ENCODE measurements at places on chromosomes 6 and 20.

GRCh38 chr6:95790787-95791186 lies 213.5 kb downstream of the MANEA start:
- DNase-seq, result no peak

DNA sequence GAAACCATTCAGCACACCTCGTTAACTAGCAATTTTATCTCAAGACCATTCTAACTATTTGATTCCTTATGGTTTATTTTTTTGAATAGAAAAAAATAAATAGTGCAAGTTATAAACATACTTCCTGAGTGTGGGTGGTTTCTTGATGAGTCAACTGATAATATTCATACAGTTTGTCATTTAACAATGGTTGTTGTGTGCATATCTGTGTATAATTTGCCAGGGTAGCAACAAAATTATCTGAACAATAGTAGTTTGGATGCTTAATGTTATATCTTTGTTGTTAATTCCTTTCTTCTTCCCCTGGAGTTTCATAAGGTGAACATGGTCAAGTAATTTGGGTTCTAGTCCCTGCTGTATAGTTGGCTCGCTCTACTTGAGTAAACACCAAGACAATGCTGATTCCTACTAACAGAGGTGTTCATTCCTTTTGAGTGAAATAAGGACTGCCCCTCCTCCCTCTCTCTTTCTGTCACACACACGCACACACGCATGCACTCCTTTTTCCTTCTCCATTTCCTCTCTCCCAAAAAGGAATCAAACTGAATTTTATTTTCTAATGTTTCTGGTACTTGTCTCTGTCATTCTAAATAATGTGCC lies 938.1 kb upstream of the EPHA7 start:
- DNase-seq, result no peak

GRCh38 chr20:17878069-17878911 lies 90.3 kb downstream of the SNX5 start:
- DNase-seq, result no peak

DNA sequence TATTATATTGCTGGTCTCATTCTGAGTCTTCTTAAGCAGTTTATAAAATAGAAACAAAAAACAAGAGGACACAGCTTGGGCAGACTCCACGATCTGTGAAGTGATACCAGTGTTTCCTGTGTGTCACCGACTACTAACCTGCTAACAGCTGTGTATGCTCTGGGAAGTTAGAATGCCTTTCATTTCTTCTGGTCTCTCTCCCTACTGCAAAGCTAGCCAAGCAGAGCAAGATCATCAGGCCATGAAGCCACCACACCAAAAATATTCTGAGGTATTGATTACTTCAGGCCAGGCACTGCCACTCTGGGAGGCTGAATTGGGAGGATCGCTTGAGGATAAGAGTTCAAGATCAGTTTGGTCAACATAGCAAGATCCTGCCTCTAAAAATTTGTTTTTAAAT lies 46.9 kb upstream of the SMIM29 start:
- no peak for DNase-seq

GRCh38 chr6:12064131-12064530 lies 52.0 kb downstream of the HIVEP1 start:
- DNase-seq, result no peak

- no peak for DNase-seq
These were observed 1.5 kb downstream of the ARID1B start for GRCh38 chr6:156778454-156779205.

GRCh38 chr6:111530667-111531066 lies 47.6 kb upstream of the REV3L start:
- no peak for DNase-seq

DNA sequence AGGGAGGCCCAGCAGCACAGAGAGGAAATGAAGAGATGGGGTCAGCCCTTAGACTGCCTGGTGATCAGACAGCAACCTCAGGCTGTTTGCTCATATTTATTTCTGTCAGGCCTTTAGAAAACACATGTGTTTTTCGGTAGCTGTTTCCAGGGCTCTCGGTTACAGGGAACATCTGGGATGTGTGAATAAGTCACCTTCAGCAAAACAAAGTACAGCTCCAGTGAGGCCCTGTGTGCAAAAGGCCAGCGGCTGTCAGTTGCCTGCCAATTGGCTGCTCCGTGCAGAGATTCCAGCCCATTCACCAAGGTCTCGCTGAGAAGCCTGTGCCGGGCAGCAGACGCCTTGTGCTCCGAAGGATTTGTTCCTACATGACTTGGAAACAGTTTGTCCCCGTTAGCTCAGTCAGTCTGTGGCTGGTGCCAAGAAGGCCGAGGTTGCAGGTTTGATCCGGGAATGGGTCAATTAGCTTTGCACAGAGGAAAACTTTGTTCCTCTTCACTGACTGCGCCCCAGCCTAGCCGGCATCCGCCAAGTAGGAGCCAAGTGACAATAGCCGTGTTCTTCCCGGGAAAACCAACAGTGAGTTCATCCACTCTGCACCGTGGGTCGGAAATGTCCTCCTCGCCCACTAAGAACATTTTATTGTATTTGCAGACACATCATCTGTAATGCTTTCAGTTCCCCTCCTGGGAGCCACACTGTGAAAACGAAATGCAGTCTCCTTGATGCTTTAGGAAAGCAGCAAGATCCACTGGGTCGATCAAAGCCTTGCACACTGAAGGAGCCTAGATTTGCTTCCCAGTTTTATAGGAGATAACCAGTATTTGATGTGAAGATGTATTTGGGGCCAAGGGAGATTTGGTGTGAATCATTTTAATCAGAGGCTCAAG lies 315.4 kb upstream of the CDYL start:
- no peak for DNase-seq

DNA sequence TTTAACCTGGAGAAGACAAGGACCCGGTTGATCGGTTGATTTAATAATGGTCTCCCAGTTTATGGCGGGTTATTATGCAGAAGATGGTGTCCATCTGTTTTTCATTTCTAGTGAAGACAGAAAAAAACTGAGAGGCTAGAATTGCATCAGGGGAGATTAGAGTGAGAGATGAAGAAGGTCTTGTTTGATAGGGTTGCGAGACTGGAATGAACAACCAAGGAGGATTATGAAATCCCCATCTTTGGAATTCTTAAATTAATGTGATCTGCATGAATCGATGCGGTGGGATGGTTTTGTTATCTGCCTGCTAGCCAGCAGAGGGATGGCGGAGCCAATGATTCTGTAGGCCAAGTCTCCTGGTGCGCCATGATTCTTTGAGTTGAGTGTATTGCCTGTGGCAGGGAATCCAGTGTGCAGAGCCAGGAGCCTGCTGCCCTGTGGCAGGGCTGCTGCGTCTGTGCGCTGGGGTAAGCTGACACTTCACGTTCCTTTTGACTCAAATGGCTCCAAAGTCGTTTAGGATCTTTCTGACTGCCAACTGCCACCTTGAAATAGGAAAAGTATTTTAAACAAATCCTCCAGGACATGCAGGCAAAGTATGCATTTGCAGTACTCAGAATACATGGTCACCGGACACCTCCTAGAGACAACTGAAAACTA lies 200.1 kb downstream of the CLIC5 start:
- DNase-seq, result no peak

- no peak for DNase-seq
These were observed 3.3 kb downstream of the TRERF1 start for GRCh38 chr6:42448391-42448790.

DNA sequence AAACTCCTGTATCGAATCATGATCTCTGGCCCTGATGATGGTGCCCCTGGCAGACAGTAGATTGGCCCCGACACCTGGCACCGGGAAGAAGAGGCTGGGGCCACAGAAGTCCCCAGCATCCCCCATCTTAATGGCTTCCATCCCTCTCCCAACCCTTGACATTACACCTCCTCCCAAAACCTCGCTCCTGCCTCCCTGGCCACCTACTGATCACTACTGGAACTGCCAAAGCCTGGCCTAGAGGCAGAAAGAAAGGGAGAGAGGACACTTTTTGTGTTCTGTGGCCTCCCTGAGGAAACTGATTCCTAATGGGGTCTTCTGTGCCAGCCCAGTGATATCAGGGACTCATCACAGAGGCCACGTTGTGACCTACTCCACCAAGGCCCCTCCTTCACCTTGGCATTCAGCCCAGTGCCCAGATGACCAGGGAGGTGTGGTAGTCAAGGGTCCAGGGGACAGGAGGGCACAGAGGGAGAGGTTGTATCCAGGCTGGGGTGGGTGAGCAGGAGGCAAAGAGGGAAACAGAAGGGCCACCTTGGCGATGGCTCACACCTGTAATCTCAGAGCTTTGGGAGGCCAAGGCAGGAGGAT lies 6.1 kb downstream of the C20orf173 start:
- no peak for DNase-seq

DNA sequence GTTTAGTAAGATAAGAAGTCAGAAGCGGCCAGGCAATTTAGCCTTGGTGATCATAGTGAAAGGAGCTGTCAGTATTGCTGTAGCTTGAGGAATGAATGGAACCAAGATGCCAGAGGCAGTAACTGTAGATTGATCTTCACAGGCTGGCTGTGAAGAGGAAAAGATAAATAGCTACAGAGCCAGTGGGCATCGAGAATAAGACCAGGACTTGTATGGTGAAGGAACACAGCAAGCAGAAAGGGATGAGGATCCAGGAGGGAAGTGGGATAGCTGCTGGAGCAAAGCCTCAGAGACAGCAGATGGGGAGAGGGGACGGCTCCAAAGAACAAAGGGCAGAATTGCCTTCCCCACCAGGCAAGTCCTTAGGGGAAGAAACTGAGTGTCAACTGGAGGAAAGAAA lies 294.4 kb upstream of the PLN start:
- no peak for DNase-seq

DNA sequence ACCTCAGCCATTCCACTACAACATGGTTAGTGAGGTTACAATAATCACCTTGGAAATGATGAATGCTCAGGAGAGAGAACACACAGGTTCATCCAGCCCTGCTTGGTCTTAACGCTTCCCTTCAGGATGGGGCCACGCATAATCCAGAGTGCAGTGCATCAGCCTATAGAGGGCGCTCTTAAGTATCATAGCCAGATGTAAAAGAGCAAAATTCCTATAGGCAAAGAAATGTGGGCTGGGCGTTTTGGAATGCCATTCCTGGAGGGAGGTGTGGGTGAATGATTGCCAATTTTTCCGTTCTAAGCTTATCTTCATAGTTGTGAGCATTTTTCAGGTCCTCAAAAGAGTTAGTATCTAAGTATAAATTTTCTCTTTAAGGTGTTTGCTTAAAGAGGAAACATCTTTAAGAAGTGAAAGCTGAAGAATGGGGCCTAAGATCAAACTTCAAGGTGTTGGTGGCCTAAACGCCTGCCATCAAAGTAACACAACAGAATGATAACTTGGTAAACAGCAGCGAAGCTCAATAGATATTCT lies 1.8 kb downstream of the RIPOR2 start:
- no peak for DNase-seq

DNA sequence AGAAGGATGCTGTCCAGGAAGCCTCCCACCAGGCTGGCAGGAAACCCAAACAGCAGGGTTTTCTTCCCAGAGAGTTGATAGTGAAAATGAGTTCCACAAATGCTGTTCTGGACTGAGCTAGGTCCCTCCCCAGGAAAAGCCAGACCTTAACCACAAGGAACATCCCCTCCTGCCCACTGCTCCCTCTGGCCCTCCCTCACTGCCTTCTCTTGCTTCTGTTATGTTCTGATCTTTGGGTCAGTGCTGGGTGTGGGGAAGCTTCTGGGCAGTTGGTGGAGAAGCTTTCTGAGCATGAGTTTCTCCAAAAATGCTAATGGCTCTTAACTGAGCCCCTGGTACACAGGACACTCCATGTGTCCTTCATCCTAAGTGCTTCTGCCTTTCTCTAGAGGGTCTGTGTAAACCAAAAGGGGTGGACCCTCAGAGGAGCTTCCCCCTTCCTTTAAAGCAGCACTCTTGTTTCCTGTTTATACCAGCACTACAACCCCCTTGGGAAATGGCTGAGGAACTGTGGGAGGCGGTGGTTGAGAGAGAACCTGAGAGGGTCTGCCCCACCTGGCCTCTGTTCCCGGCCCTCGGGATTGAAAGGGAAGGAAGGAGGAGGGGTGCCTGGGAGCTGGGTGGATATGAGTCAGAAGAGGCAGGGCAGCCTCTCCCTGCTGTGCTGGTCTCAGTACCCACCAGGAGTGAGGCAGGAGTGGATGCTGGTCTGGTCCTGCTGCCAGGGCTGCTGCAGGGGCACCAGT lies 42.0 kb downstream of the CDS2 start:
- peak; percentile 23 for DNase-seq

- no peak for DNase-seq
These were observed 251.9 kb upstream of the IRAK1BP1 start for GRCh38 chr6:78615430-78615904.

- DNase-seq, result no peak
These were observed 214.3 kb upstream of the RSPO3 start for GRCh38 chr6:126904176-126904575.

- no peak for DNase-seq
These were observed 84.2 kb downstream of the EPB41L2 start for GRCh38 chr6:130978660-130979396.

DNA sequence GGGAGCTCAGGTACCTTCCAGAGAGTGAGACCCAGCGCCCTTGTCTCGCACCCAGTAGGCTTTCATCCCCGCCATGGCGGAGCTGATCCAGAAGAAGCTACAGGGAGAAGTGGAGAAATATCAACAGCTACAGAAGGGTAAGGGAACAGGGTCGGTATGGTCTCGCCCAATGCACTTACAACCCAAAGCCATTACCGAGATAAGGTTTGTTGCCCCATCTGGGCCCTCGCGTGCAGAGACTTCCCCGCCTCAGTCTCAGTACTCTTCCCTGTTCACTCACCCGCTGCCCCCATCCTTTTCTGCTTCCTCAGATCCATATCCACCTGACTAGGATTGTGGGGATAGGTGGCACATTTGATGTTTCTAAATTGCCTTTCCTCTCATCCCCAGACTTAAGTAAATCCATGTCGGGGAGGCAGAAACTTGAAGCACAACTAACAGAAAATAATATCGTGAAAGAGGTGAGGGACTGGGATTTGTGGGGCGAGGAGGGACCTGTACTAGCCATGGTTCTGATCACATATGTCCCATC lies 449 bp downstream of the PFDN6 start:
- no peak for DNase-seq

- peak; percentile 72 for DNase-seq
These were observed 21.9 kb downstream of the ECT2L start for GRCh38 chr6:138817799-138818198.

- DNase-seq, result no peak
These were observed 18.4 kb upstream of the ZNF76 start for GRCh38 chr6:35240838-35241801.

DNA sequence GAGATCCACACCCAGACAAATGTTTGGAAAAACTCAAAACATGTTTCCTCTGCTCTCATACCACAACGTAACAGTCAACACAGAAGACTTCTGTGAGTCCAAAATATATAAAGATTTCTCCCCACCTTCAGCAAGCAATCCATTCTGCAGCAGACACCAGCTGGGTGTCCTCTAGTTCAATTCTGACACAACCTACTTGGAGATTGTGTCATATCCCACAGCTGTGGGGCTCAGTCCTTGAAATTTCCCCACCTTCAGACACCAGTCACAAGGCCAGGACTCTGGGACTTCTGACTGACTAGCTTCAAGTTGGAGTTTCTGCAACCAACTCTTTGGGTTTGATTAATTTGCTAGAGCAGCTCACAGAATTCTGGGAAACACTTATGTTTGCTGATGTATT lies 244.8 kb upstream of the CDYL start:
- no peak for DNase-seq
